Brain pericyte (primary cell): ENCODE measurements at places on chromosomes 4 and X.

DNA sequence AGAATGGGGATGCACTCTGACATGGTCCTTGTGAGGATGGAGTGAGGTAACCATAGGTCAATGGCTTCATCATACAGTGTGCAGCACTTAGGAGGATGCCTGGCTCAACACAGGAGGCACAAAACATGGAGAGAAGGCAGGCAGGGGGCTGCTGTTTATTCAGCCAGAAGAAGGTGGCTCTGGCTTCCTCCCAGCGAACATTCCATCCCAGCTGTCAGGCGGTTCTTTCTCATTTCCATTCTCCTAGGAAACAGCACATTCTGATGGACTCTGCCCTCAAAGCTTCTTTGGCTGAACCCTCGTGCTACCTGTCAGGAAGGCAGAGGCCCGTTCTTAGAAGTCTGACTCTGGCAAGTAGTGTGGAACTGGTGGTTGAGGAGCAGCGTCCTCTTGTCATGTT lies 18.6 kb downstream of the STK32B start:
- DNase-seq, result no peak

DNA sequence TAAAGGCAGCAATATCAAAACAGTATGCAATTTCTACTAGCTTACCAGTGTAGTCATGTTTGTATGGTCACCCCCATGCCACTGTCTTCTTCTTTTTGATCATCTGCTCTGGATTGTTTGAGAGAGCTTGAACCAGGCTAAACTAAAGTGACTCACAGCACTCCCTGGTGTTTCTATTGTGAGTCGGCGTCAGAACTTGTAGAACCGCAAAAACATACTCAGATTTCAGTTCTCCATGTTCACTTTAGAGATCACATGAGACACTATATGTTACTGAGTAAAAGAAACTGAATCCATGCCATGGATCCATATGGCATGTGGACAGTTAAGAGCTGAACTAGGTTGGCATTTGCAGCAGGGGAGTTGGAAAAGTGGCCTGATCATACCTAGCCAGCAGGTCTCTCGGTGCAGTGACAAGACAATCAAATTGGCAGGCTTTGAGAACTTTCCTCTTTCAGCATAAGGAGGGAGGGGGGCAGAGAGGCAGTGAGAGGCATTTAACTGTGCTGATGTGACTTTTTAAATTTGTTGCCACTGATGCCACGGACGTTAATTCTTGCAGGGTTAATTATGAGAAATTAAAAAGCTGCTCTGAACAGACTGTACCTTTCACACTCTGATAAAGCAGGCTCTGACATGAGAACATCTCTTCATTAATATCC lies 88.4 kb downstream of the AFF2 start:
- no peak for DNase-seq

GRCh38 chrX:1052021-1052420 lies 160.4 kb downstream of the CRLF2 start:
- DNase-seq, result no peak

DNA sequence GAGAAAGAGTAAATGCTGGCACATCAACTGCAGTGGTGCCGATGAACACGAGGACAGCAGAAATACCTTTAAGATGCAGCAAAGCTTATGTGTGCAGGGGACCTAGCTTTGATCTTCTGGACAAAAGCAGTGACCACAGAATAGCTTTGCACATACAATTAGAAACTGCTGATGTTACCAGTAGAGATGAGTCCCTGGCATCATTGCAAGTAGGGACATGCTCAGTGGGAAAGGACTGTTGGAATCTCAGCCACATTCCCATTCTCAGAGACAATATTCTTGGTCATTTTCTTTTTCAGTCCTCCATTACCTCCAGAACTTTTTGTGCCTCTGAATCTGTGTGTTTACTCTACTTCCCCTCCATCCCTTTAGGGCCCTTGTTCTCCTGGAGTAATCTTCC lies 16.9 kb upstream of the PDLIM3 start:
- no peak for DNase-seq

GRCh38 chr4:67694662-67695061 lies 6.3 kb downstream of the UBA6 start:
- no peak for DNase-seq

DNA sequence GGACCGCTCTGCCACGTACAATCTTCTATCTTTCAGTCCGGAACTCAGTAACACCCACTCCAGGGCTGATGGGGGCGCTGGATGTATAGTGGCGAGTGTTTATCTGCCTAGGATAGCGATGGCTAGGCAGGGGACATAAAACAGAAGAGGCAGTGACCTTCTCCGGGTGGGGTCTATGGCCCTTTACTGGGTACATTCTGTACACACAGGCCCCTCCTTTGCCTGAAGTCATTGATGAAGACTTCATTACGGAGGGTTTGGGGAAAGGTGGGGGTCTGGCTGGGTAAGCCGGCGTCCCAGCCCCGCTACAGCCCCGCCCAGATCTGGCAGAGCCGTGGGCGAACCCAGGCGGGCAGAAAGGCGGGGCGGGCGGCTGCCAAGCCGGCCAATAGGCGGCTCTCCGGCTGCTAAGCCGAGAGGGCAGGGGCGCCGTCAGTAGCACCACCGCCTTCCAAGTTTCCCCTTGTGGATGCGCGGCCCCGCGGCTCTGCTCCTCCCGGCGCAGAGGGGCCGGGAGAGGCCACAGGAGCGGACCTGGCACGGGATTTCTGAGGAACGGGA lies at the start of gene CHST7:
CHST7 (plus strand) TSS at position 435 of the 561 bp plus-strand sequence. CDS start 167 bp downstream, outside the sequence.
- DNase-seq, result no peak

- DNase-seq, result no peak
Measured at GRCh38 chr4:182679533-182679932, 237.7 kb downstream of the DCTD start.

- no peak for DNase-seq
Measured at GRCh38 chr4:36551697-36552214, 270.3 kb downstream of the DTHD1 start.

DNA sequence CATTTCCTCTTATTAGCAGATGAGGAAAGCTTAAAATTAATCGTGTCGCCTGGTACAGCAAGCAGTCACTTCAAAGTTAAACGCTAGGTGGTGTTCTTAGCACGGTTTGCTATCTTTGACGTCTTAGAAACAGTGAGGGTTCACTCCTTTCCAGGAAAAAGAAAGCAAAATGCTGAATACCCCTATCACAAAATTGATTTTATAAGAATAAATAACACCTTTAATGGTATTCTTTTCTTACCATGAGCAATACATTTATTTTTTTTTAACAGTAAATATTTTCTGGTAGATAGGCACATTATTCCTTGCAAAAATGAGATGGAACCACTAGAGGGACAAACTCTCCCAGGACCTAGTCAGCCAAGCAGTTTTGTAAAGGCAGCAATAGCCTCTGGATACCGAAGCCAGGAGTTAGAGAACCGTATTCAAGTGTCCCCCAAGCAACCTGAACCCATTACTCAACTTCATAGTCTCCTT lies 153.9 kb downstream of the KDR start:
- DNase-seq, result no peak

GRCh38 chr4:76036855-76037254 lies 985 bp upstream of the CXCL11 start:
- no peak for DNase-seq

- no peak for DNase-seq
Measured at GRCh38 chr4:176824645-176825366, 32.1 kb upstream of the VEGFC start.

GRCh38 chr4:73916172-73916925 lies 47.2 kb downstream of the CXCL1 start:
- DNase-seq, result no peak

DNA sequence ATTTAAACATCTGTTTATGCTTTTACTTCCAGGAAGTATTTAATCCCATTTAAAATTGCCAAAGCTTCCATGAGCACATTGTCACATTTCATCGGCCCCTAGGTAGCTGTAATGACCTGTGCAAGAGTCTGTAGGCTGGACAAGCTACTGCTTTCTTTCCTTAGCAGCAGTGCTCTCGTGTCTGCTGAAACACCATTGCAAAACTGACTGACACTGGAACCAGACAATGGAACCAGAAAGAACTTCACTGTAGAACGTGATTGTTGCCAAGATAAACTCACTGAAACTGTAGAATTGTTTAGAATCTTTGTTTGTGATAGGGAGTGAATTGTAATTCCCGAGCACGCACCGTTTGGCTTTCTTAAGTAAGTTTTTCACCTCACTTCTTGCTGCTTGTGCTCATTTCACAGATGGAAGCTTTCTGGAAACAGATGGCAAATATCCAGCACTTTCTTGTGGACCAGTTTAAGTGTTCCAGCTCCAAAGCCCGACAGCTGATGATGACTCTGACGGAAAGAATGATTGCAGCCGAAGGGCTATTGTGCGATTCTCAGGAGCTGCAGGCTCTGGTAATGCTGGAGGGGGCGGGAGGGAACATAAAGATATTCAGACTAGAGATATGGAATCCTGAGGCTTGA lies 36.9 kb downstream of the EVC start:
- DNase-seq, result peak; percentile 73

DNA sequence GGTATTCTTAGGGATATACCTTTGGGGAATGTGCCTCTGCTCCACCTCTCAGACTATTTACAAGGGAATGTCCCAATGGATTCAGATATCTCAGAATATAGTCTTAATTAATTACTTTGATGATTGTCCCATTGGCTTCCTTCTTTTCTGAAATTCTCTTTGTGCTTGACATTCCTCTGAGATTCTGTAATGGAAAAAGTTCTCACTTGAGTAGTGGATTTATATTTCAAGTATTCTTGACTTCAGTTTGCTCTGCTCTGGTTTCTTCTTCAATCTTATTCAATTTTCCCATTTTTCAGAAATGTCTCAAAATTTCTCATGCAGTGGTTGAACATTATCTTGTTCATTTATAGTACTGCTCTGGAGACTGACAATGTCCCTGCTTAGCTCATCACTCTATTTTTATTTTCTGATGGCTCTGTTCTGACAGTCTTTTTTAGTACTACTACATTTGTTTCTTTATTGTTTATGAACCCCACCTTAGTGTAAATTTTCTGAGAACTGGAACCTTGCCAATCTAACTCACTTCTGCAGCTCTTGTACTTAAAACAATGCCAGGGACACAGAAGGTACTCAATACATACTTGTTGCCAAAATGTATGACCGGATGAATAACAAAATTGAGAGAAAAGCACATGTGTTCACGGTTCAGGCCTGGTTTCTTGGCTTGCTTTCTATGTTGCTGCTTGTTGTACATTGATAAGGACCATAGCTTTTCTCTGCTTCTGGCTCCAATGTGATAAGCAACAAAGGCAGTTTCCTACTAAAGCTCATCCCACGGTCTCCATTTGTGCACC lies 471.7 kb downstream of the GASK1B start:
- no peak for DNase-seq

GRCh38 chr4:140976768-140977167 lies 156.5 kb downstream of the RNF150 start:
- DNase-seq, result no peak

DNA sequence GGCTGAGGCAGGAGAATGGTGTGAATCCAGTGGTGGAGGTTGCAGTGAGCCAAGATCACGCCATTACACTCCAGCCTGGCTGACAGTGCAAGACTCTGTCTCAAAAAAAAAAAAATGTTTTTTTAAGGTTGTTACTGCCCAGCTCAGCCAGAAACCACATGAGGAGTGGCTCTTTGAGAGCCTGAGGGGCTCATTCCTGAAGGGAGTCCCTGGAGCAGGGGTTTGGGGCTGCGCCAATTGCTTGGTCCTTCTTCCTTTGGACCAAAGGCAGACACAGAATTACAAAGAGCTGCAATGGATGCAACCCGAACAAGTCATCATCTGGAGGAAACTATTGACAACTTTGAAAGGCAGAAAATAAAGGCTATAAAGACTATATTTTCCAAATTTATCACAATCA lies 60.6 kb upstream of the WWC2 start:
- DNase-seq, result no peak

DNA sequence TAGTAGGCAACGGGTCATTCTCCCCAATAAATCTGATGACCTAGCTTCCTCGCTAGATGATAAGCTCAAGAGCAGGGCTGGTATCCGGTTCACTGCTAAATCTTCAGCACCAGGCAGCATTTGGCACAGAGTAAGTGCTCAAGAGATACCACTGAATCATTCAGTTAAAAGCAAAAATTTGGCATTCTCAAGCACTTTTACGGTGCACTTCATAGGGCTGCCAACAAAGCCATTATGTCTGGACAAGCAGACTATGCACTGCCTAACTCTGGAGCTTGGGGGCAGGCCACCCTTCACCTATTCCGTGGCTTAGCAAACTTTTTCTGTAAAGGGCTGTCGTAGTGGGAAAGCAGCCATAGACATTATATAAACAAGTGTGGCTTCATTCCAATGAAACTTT lies 23.8 kb upstream of the CXorf38 start:
- no peak for DNase-seq

GRCh38 chrX:121154858-121155404 lies 107.5 kb downstream of the GLUD2 start:
- no peak for DNase-seq

- no peak for DNase-seq
Measured at GRCh38 chr4:4794421-4794820, 65.0 kb upstream of the MSX1 start.

DNA sequence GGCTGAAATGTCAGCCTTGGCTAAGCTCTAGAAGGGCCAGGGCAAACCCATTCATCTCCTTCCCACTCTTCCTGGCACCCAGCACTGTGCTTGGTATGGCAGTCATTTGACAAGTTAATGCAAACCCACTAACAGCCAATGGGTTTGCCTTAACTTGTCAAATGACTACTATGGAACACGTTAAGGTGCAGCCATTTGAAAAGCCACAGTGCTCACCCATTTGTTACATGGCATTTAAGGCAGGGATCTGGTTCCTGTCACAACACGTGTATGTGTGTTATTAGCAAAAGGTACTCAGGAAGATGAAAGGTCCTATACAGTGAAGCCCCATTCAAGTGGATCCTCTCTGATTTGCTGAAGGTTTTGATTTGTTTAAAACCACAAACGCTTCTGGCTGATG lies 7.2 kb downstream of the CRMP1 start:
- DNase-seq, result no peak

DNA sequence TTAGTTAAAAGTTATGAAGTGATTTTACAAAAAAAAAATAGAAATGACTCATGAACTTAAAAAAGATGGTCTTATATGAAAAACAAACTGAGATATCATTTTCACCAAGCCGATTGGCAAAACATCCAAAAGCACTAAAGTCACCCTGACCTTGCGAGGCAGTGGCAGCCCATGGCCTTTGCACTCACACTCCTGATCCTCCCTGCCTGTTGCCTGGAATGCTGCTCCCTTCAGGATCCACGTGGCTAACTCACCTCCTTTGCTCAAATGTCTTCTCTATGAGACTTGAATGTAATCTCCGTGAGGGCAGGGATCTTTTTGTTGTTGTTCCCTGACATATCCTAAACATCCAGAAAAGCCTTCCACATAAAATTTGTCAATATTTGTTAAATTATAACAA lies 106.4 kb downstream of the RAPGEF2 start:
- no peak for DNase-seq

DNA sequence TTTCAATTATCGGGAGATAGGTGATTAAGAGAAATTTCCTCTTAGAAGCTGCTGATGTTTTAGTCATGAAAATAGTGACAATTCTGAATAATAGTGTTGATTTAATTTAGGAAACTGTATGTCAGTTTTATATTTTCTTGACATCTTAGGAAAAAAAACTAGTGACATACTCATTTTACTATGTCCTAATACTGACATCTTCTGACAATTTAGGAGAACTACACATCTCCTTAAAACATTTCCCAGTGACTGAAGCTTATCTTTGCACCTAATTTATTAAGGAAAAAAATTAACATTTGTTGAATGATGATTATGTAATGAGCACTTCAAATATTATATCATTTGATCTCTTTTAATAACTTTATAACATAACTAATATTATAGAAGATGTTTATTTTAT lies 42.0 kb upstream of the RBMXL3 start:
- no peak for DNase-seq

- no peak for DNase-seq
Measured at GRCh38 chr4:143186649-143187048, 1.9 kb downstream of the USP38 start.

GRCh38 chr4:166318810-166319525 lies 445.9 kb downstream of the TLL1 start:
- DNase-seq, result no peak

- DNase-seq, result no peak
Measured at GRCh38 chr4:13007802-13008470, 476.2 kb downstream of the RAB28 start.
